Transverse colon (tissue), 4 donors: ENCODE measurements at places on chromosomes 4 and X. TPM values are rescaled to one million over a fixed set of nuclear protein-coding genes. Genes with fewer than 3 reads are reported as not detected.

Gene SHROOM3
- 456 TPM for total RNA-seq

- no peaks in the 10 kb centered on the region for H3K36me3 ChIP-seq
- DNase-seq = no peak
- no peak overlapping the region for H3K4me3 ChIP-seq
- no peaks in the 10 kb centered on the region for H3K4me1 ChIP-seq
Measured at GRCh38 chr4:1471443-1472147, 65.4 kb upstream of the NKX1-1 start.

- no peak for DNase-seq
- no peaks in the 10 kb centered on the region for H3K4me1 ChIP-seq
- no peaks in the 10 kb centered on the region for H3K27me3 ChIP-seq
- no peak overlapping the region for H3K27ac ChIP-seq
- no peaks in the 10 kb centered on the region for H3K36me3 ChIP-seq
Measured at GRCh38 chr4:58732973-58733372, 1622.8 kb upstream of the IGFBP7 start.

DNA sequence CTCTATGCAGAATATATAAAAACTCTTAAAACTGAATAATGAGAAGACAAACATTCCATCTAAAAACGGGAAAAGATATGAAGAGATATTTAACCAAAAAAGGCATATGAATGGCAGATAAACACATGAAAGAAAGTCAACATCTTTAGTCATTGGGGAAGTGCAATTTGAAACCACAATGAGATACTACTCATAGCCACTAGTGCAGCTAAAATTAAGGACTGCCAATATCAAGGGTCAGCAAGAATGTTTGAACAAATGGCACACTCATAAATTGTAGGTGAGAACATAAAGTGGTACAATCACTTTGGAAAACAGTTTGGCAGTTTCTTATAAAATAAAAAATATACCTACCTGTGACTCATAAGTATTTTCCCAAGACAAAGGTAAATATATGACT lies 534.9 kb upstream of the DIPK2B start:
- DNase-seq = no peak
- no peak overlapping the region for H3K27ac ChIP-seq
- no peak overlapping the region for H3K4me3 ChIP-seq
- no peaks in the 10 kb centered on the region for H3K36me3 ChIP-seq
